ENCODE measurements at places on chromosomes 13 and 19.

DNA sequence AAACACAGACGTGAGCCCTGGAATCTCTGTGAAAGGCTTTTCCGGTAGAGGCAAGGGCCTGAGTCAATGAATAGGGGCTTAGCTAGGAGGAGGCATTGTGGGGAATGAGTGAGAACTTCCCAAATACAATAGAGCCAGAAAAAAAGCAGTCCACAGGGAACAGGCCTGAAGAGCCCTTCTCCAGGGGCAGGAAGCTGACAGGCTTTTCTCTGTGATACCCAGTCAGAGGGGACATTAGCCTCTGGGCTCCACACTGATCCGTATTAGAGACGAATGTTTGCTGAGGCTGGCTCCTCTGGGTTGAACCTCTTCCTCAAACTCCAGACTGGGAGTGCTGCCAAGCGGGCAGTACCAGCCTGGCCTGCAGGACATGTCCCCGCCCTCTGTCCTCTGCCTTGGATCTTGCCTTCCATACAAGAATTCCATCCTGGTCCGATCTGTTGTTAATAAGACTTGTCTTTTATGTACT is 2.3 kb downstream of the DHRS12 start:
- DNase-seq, result no peak

- DNase-seq, result no peak
Observed at GRCh38 chr19:21680671-21681070, 86.7 kb downstream of the ZNF100 start.

GRCh38 chr19:2062770-2063169 is 11.7 kb upstream of the MKNK2 start:
- no peak for DNase-seq

DNA sequence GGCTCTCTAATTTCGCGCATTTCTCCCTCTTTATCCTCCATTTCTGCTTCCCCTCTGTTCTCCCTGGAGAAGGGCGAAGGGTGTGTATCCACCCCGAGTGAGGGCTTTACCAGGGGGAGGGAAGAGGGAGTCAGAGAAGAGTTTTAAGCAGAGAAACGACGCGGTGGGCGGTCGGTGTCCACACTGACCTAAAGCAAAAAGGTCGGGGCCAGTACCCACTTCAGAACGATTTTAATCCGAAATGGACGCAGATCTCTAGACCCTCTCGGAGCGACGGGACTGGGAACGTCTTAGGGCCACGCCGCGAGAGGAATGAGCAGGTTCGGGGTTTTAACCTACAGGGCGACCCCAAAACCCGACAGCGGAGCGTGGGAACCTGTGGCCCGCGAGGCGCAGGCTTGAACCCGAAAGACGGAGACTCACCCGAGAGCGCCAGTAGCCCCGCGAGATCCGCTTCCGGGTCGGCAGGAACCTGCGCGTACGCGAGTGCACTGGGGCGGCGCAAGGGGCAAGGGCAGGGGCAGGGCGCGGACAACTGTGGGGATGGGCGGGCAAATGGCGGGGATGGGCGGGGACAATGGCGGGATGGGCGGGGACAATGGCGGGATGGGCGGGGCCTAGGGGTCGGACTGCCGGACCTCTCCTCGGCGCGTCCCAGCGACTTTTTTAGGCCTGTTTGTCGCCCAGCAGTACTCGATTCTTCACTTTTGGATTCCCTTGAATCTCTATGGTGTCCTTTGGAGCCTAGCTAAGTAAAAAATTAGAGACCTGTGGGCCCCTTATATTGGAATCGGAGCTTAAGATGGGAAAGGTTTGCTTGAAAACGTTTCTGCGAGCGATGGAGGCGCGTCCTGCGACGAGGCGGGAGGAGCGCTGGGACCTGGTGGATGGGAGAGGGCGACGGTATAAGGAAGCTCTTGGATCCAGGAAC is at the start of gene ZNF677:
ZNF677 (minus strand) TSS at position 463 of the 931 bp plus-strand sequence. CDS start 3,323 bp downstream, outside the sequence.
- DNase-seq, result peak; percentile 90

DNA sequence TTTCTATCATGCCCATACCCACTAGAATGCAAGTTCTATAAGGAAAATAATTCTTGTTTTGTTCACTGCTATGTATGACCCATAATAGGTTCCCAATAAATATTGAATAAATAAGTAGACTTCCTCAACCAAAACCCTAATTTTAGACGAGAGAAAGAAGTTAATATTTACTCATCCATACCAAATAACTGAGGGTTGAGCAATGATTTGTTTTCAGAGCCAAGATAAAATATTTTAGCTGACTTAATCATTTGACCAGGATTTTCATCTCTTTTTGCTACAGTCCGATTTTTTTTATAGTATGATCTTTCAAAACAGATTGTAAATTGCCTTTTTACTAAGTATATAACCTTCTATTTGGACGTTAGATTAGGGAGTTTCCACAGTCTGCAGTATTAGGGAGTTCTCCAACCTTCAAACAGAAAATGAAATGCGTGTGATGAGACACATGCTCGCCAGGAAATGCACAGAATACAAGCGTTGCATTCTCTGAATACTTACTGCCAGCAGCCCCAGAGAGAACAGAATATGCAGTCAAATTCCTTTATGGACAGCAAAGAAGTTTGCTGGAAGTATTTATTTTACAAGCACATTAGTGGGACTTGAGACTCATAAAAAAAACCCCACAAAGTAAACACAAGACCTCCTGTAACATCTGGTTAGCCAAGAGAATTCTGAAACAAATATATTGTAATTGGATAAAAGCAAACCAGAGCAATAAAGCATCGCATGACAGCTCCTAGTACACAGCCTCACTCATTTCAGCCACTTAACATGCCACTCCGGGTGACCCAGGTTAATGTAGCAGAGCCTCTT is 230.0 kb downstream of the MYO16 start:
- DNase-seq, result peak; percentile 85

DNA sequence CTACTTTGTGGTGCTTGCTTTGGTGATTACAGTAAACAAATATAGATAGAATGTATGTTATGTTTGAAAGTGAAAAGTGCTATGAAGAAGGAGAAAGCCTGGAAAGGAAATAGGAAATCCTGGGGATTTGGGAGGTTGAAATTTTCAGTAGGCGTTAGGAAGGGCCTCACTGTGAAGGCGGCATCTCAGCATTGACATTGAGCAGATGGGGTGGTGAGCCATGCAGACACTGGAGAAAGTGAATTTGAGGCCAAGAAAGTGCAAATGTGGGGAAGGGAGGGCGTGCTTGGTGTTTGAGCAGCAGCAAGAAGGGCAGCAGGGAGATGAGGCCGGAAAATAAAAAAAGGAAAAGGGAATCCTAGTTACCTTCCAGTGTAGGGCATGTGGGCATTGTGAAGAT is 20.3 kb downstream of the SOX21 start:
- DNase-seq, result no peak

DNA sequence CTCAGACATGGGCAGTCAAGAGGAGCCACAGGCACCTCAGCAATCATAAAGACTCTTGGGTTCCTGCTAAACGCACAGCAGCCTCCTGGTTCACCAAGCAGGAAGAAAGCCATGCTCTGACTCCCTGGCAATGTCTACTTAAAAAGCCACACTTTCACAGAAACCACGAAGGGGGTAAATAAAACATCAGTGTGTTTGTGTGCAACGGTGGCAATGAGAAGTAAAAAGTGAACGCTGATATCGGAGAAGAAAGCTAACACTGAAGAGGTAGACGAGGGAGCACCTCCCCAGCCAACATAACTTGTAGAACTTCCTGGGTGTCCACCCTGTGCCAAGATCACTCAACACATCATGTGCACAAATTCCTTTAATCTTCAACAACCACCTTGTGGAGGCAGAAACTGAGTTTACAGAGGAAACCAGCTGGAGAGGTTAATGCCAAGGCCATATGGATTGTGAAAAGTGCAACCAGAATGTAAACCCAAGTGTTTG is 30.2 kb downstream of the HSPH1 start:
- no peak for DNase-seq

GRCh38 chr13:90613076-90613795 is 734.3 kb upstream of the MIR17HG start:
- DNase-seq, result no peak

GRCh38 chr13:28442839-28443238 is 52.1 kb downstream of the FLT1 start:
- no peak for DNase-seq

GRCh38 chr19:7912697-7913564 is 1.7 kb upstream of the TGFBR3L start:
- no peak for DNase-seq

GRCh38 chr19:1253514-1254080 is 5.2 kb downstream of the MIDN start:
- DNase-seq, result no peak

DNA sequence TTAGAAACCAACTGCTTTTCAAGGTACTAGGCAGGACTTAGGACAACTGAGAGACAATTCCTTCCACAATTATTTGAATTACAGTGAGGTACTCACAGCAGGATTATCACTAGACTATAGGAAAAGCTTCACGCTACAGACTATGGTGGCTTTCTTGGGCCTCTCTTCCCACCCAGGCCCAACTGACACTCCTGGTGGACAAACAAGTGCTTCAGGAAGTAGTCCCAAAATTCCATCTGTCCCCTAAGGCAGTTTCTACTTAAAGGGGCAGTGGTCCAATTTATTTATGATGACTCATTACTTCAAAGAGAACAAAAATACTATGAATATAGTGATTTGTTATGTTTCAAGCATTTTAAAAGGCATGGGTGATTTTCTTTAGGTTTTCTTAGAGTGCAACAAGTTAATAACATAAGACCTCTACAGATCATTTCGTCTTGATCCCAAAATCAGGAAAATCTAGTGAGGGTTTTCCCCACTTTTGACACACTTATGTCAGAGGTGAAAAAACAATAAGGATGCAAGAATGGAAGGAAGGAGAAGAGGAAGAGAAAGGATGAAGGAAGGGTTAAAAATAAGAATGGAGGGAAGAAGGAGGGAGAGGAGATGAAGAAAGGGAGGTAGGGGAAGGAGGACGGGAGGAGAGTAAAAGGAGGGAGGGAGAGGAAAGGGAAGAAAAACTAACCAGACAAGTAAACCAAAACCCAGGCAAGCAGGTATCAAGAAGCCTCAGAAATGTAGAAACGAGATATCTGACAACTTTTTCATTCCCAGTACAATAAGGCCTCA is 100.7 kb downstream of the SERP2 start:
- DNase-seq, result no peak

GRCh38 chr19:32232449-32232848 is 113.0 kb upstream of the ZNF507 start:
- no peak for DNase-seq

DNA sequence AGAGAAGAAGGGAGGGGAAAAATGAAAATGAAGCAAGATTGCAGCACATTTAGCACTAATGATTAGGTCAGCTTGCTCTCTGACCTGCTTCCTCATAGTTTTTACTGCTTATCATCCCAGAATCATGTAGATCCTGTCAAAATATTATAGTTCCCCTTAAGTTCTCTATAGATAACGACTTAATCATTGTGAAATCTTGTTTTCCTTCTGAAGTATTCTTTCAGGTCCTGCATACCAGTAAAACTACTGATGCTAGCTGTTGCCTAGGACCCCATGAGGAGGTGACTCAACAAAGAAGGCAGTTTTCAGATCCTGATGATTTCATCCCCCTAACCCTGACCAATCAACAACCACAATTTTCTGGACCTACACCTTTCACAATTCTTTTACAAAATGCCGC is 1131.7 kb downstream of the SLITRK5 start:
- no peak for DNase-seq

- DNase-seq, result no peak
Observed at GRCh38 chr19:22617614-22618320, 16.4 kb upstream of the ZNF492 start.

GRCh38 chr13:28654276-28654675 is 4.7 kb upstream of the POMP start:
- peak; percentile 68 for DNase-seq

GRCh38 chr19:641702-642101 is 2.0 kb downstream of the FGF22 start:
- DNase-seq, result no peak

DNA sequence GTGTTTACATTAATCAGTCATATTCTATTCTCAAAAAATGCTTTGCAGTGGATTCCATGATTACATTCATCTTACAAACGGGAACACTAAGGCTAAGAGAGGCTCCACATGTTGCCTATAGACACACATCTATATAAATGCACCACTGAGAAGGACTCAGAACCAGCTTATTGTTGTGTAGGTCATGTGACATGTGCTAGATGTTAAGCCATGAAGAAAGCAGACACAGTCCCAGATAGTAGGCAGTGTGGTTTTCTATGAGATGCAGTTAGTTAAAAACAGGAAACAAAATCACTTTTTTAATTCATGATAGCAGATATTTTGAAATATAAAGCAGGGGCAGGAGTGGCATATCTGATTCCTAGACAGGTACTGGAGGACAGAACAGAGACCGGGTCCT is 10.7 kb downstream of the SIGLEC6 start:
- no peak for DNase-seq

GRCh38 chr13:76266561-76266960 is 619.6 kb downstream of the KCTD12 start:
- DNase-seq, result peak; percentile 23

GRCh38 chr19:4016486-4016885 is 8.9 kb downstream of the PIAS4 start:
- no peak for DNase-seq

- peak; percentile 89 for DNase-seq
Observed at GRCh38 chr13:100131863-100132574, 43.1 kb downstream of the PCCA start.

- DNase-seq, result no peak
Observed at GRCh38 chr13:21436582-21436981, 22.5 kb downstream of the ZDHHC20 start.
